A549 treated with dexamethasone at 1 μM for 4 hours (cell line): ENCODE measurements at places on chromosomes 2 and 18. TPM values are rescaled to one million over a fixed set of nuclear protein-coding genes. Genes with fewer than 3 reads are reported as not detected.

Gene APOB
- total RNA-seq, result 0.01 to 0.02 TPM (median 0.01 TPM) in 3 of 5 replicates, not detected in the others

Gene UGT1A10
- 0.05 TPM in 1 of 5 replicates, not detected in the others for total RNA-seq

Gene NR4A2
- total RNA-seq, result 1.6 to 2.9 TPM (median 2.1 TPM) in 5 replicates

Gene DSG3
- total RNA-seq, result 0.01 to 0.02 TPM (median 0.02 TPM) in 4 of 5 replicates, not detected in the other

Gene SRD5A2
- total RNA-seq, result 0.02 to 0.05 TPM (median 0.02 TPM) in 5 replicates

Gene CASP10
- 1.4 to 2.1 TPM (median 1.9 TPM) in 5 replicates for total RNA-seq

Gene SLC9A2
- 2.4 to 3.8 TPM (median 3.6 TPM) in 5 replicates for total RNA-seq

Gene ACTR3
- 238 to 293 TPM (median 277 TPM) in 5 replicates for total RNA-seq

Gene GLI2
- total RNA-seq, result 15.0 to 31.4 TPM (median 28.8 TPM) in 5 replicates

Gene FOXI3
- 0.03 to 0.05 TPM (median 0.04 TPM) in 3 of 5 replicates, not detected in the others for total RNA-seq

Gene SOWAHC
- 7.0 to 10.2 TPM (median 9.2 TPM) in 5 replicates for total RNA-seq

Gene DSEL
- total RNA-seq, result 0.46 to 0.59 TPM (median 0.54 TPM) in 5 replicates

Gene C2orf92
- total RNA-seq, result 0.26 to 0.77 TPM (median 0.59 TPM) in 5 replicates

Gene VIT
- total RNA-seq, result not detected in 5 replicates

Gene DUSP2
- 0.32 to 0.46 TPM (median 0.37 TPM) in 5 replicates for total RNA-seq

Gene TDRD15
- not detected in 5 replicates for total RNA-seq

Gene TEKT4
- total RNA-seq, result not detected in 5 replicates

Gene NOL4
- not detected in 5 replicates for total RNA-seq

Gene STARD6
- total RNA-seq, result 0.21 TPM in 1 of 5 replicates, not detected in the others

Gene CYP26B1
- 9.1 to 17.2 TPM (median 14.4 TPM) in 5 replicates for total RNA-seq

Gene UGT1A8
- 0.06 to 0.07 TPM (median 0.06 TPM) in 3 of 5 replicates, not detected in the others for total RNA-seq

Gene GPR75
- 1.1 to 2.9 TPM (median 2.6 TPM) in 5 replicates for total RNA-seq

Gene GATA6
- total RNA-seq, result 0.86 to 1.8 TPM (median 1.5 TPM) in 5 replicates

Gene IGFBP5
- 0.18 to 0.27 TPM (median 0.23 TPM) in 5 replicates for total RNA-seq

Gene DNAH7
- total RNA-seq, result 0.79 to 2.1 TPM (median 1.0 TPM) in 5 replicates

Gene CYP1B1
- 3.9 to 5.8 TPM (median 5.1 TPM) in 5 replicates for total RNA-seq

Gene RTTN
- total RNA-seq, result 4.0 to 6.2 TPM (median 5.0 TPM) in 5 replicates

Gene CASP8
- 26.5 to 34.5 TPM (median 31.5 TPM) in 5 replicates for total RNA-seq

Gene MAPK4
- 0.15 to 0.31 TPM (median 0.21 TPM) in 5 replicates for total RNA-seq

Gene DOK6
- total RNA-seq, result not detected in 5 replicates

Gene SPAST
- total RNA-seq, result 12.8 to 19.2 TPM (median 16.8 TPM) in 5 replicates

Gene ADGRF3
- total RNA-seq, result 0.08 to 0.17 TPM (median 0.11 TPM) in 5 replicates

Gene HRH4
- total RNA-seq, result not detected in 5 replicates

Gene UGT1A6
- 1.2 to 1.9 TPM (median 1.4 TPM) in 5 replicates for total RNA-seq

Gene GAD1
- 0.13 to 0.47 TPM (median 0.32 TPM) in 5 replicates for total RNA-seq

Gene CD8A
- 0.28 to 0.51 TPM (median 0.30 TPM) in 5 replicates for total RNA-seq

Gene SOX11
- total RNA-seq, result not detected in 5 replicates

Gene EFHD1
- 3.5 to 5.1 TPM (median 4.9 TPM) in 5 replicates for total RNA-seq

Gene ALPI
- total RNA-seq, result 0.02 to 0.05 TPM (median 0.04 TPM) in 3 of 5 replicates, not detected in the others

Gene NLRC4
- 0.04 to 0.11 TPM (median 0.08 TPM) in 5 replicates for total RNA-seq

Gene KCNJ3
- total RNA-seq, result not detected in 5 replicates

Gene FN1
- 192 to 270 TPM (median 224 TPM) in 5 replicates for total RNA-seq

Gene EVA1A
- total RNA-seq, result 7.0 to 10.9 TPM (median 8.7 TPM) in 5 replicates

Gene CYP27A1
- total RNA-seq, result 0.15 to 0.18 TPM (median 0.18 TPM) in 5 replicates
